Gastroesophageal sphincter (tissue), 4 donors: ENCODE measurements at places on chromosomes 3 and 15. TPM values are rescaled to one million over a fixed set of nuclear protein-coding genes. Genes with fewer than 3 reads are reported as not detected.
A peak's percentile ranks its signal among the peaks of the same experiment; 100 is the strongest.

DNA sequence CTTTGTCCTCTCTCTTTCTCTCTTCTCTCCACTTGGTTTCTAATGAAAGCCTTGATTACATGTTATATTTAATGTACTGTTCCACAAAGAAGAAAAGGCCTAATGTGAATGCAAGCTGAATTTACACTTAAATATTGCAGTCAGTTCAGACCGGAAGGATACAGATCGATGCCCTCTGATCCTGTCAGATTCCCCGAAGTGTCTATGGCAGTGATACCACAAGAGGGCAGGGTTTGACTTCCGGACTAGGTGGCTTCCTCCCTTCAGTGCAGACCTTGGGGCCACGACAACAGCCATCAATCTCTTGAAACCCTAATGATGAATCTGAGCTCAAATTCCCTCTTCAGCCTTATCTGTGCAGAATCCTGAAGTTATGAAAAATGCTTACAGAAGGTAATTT lies 29.5 kb downstream of the AGTR1 start:
- no peak for ATAC-seq

DNA sequence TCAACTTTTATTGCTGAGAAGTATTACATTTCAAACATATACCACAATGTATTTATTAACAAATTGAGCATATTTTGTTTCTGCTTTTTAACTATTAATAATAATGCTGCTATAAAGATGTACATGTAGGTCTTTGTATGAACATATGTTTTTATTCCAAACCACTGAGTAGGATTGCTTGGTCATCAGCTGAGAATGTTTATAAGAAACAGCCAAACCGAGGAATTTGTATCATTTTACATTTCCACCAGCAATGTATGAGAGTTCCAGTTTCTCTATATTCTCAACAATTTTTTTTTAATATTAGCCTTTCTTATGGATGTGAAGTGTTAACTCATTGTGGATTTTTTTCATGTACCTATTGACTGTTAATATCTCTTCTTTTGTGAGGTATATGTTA lies 119.5 kb upstream of the MDFIC2 start:
- no peak for ATAC-seq

GRCh38 chr3:70539908-70540307 lies 227.5 kb upstream of the MDFIC2 start:
- no peak for ATAC-seq

TRAT1 gene
- not detected for total RNA-seq

GRCh38 chr15:94097552-94097951 lies 133.8 kb upstream of the MCTP2 start:
- ATAC-seq, result peak; percentile 65

DNA sequence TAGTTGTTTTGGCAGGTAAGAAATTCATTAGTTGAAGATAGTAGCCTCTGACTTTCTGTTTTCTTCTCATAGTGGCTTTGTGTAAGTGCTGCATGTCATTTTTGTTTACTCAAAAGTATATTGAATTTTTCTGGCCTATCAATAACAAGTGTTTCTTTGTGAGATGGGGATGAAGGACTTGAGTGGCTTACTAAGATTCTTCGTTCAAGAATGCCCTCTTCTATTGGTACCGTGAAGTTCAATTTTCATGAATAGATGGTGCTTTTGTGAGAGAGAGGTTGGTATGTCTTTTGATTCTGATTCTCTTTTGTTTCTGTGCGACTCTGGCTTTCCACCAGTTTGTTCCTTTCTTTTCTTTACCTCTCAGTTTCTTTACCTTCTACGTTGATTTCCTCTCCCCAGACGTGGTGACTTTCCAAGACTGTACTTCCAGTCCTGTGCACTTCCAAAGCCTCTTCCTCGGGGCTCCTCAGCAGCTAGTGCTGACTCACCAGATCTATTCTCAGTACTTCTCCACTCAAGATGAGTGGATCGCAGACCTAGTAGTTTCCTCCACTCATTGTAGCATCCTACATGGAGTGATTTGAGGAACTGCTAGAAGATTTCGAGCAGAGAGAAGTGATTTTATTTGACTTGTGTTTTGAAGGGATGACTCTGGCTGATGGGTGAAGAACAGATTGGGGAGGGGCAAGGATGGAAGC lies 82.0 kb upstream of the EPHB3 start:
- peak; percentile 51 for ATAC-seq

HYPK gene
- total RNA-seq, result 3.7 TPM

- ATAC-seq, result no peak
These were observed 26.4 kb upstream of the RYR3 start for GRCh38 chr15:33284336-33284735.

DNA sequence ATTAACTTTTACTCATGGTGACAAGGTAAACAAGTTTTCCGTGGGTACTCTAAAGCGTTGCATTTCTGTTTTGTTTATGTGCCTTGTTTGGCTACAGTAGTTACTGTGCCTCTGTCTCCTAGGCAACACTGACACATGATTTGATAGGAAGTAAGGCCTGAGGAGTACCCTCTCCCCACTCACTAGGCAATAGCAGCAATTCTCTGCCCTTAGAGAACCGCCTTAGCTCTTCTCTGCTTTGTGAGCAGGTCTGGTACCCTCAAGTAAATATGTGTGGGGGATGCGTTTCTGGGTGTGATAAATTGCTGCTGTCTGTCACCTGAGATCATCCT lies at the start of gene IL5RA:
TSS of gene IL5RA (minus strand) at position 76 of the 332 bp plus-strand sequence. CDS start 5,390 bp downstream, outside the sequence.
- ATAC-seq, result no peak

TCF12 gene
- 194 TPM for total RNA-seq

GRCh38 chr15:88204584-88204983 lies 52.0 kb downstream of the NTRK3 start:
- no peak for ATAC-seq

GLT8D1 gene
- 57.7 TPM for total RNA-seq

DNA sequence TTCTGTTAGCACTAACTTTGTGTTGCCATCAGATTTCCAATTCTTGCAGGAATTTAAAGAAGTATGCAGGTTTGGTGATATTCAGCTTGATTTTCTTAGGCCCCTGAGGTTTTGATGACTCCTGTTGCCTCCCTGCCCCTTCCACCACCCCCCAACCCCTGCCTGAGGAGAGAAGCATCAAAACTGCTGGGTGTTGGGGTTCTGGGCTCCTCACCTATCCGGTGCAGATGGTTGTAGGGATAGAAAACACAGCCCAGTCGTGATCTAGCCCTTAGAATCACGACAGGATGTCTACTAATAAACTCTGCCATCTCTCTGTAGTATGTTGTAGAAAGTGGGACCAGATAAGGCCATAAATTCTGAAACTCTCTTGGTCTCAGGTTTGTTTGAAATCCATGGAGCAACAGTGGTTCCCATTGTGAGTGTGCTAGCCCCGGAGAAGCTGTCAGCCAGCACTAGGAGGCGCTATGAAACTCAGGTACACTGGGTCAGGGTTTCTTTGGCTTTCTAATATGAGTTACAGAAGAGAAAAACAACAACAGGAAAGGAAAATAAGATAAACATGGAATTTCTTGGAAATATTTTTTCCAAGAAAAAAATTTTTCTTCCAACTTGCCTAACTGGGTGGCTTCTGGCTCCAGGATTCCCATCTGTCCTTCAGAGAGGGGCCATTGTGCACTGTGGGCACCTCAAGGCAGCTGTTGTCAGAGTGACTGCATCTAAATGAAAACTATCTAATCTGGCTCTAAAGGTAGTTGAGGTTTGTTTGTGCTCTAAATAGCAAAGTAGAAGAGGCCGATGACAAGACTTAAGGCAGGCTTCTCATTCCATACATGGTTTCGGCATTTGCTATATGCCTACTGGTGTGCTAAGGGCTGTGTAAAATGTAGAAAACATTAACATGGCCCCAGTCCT lies 8.7 kb downstream of the SRP14 start:
- ATAC-seq, result no peak

GRCh38 chr3:115518100-115518852 lies 105.0 kb upstream of the GAP43 start:
- peak; percentile 61 for ATAC-seq

ALAS1 gene
- 50.8 TPM for total RNA-seq

ROPN1 gene
- total RNA-seq, result not detected

PIF1 gene
- 1.6 TPM for total RNA-seq

DNA sequence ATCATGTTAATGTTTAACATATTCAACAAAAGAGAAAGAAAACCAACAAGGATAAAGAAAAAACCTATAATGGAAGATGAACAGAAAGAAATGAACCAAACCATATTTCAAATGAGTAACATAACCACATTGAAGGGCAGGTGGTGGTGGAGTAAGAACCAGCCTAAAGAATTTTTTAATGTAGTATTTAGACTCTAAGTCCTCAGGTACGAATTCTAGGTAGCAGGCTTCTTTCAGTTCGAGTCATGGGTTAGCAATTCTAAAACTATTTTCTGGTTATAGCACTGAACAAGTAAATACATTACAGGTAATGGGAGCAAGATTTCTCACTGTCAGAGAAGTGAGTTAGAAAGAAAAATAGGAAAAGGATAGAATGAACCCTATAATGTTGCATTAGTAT lies 24.4 kb downstream of the DCBLD2 start:
- no peak for ATAC-seq

GRCh38 chr15:68149059-68149458 lies 56.1 kb downstream of the CALML4 start:
- no peak for ATAC-seq

GRCh38 chr3:120424976-120425570 lies 25.7 kb downstream of the FSTL1 start:
- ATAC-seq, result peak; percentile 6

DNA sequence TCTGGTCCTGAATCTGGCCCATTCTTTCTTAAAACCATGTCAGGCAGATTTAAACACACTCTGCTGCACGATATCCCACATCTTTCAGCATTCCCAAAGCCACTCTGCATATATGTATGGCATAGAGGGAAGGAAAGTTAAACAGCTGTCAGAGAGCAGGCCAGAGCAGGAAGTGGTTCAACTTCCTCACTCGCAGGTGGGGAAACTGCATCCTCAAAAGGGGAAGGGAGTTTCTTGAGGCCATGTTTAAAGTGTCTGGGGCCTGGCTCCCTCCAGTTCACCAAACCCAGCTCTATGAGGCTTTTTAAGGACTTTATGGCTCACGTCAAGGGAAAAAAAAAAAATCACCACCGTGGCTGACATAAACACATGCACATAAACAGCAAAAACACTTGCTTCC lies 123.1 kb downstream of the OPA1 start:
- no peak for ATAC-seq

- ATAC-seq, result peak; percentile 26
These were observed 666 bp upstream of the SEMA3F start for GRCh38 chr3:50154476-50154839.

DNA sequence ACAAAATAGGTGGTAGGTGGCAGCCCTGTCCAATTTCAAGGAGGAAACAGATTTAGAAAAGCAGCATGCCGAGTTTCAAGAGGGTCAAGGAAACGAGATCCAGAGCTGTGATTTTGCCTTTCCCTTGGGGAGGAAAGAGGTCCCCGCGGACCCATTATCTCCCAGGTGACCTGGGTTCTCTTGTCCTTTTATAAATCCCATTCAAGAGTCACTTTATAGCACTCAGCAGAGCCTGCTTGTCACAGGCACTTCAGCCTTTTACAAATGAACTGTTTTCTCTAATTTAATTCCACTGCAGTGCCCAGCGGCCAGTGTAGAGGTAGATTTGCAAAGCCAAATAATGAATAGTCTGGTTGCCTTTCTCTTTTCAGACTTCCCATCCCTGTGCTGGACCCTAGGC lies 99.9 kb downstream of the CD47 start:
- no peak for ATAC-seq

GPR62 gene
- total RNA-seq, result not detected

GRCh38 chr3:188286087-188286513 lies 132.1 kb downstream of the LPP start:
- peak; percentile 93 for ATAC-seq

DMXL2 gene
- 111 TPM for total RNA-seq

LTF gene
- total RNA-seq, result 198 TPM

ZNF660 gene
- 2.4 TPM for total RNA-seq

GRCh38 chr3:53941184-53941583 lies 49.5 kb upstream of the SELENOK start:
- ATAC-seq, result no peak

GRCh38 chr15:93110502-93111040 lies 21.6 kb upstream of the RGMA start:
- ATAC-seq, result no peak

DNA sequence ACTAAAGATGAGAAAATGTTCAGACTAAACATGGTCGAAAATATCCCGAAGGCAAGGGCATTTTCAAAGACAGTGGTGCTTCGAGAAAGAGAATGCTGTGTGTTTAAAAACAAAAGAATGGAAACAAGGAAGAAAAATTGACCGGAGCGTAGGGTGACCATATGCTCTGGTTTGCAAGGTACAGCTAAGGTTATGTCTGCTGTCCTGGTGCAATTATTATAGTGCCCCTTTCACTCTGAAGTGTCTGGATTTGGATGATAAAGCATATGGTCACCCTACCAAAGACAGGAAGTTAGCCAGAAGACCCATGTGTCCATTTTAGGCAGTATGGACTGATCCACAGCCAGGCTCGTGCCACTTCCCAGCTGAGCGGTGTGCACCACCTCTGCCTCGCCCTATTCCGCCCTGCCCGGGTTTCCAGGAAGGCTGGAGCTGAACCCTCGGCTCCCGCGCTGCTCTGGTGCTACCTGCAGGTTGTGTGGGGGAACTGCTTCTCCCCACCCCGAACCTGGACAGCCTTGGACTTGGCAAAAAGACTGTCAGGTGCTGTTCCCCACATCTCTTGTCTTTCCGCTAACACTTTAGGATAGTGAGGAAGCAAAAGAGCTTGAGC lies 25.2 kb downstream of the GOLGA6D start:
- ATAC-seq, result no peak

PSMA4 gene
- total RNA-seq, result 109 TPM

SV2B gene
- 4.1 TPM for total RNA-seq

NUP210 gene
- total RNA-seq, result 5.6 TPM

- no peak for ATAC-seq
These were observed 169.5 kb upstream of the C2CD4B start for GRCh38 chr15:62334536-62334935.

ANKRD63 gene
- total RNA-seq, result not detected

DNA sequence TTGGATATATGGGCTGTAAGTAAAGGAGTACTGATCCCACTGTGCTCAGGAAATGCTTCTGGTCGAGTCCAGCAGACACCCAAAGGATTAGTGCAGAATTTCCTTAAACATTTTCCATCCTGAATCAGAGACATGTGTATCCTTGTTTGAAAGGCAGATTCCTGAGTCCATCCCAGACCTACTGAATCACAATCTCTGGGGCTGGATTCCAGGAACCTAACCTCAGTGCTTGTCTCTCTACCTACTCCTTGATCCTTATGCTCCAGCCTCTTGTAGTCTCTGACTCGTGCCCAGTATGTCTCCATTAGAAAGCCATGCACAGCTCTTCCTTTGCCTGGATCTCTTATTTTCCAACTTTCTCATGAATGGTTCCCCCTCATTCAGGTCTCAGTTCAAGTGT lies 585.8 kb downstream of the NLGN1 start:
- no peak for ATAC-seq

TM4SF4 gene
- total RNA-seq, result 1.3 TPM

- ATAC-seq, result no peak
These were observed 17.9 kb upstream of the SLC2A2 start for GRCh38 chr3:171044384-171044783.

CCDC39 gene
- not detected for total RNA-seq

DNA sequence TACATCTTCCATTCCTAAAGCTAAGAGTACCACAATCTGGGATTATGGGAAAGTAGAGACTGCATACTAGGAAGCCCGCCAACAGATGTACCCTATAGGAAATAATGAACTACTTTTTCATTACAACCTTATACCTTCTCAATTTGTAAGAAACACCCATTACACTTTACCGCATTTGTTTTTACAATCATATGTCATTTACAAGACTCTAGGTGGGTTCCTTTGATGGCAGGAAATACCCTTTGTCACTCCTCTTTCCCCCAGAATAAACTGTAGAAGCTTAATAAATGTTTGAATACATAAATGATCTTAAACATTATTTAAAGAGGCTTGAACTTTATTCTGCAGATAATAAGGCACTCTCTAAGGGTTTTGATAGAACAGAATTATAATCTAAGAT lies 150.1 kb upstream of the TGFBR2 start:
- no peak for ATAC-seq
